ENCODE measurements at places on chromosomes 13 and 19.
A peak's percentile ranks its signal among the peaks of the same experiment; 100 is the strongest.

- DNase-seq, result no peak
Measured at GRCh38 chr13:99412856-99413255, 88.4 kb upstream of the TM9SF2 start.

DNA sequence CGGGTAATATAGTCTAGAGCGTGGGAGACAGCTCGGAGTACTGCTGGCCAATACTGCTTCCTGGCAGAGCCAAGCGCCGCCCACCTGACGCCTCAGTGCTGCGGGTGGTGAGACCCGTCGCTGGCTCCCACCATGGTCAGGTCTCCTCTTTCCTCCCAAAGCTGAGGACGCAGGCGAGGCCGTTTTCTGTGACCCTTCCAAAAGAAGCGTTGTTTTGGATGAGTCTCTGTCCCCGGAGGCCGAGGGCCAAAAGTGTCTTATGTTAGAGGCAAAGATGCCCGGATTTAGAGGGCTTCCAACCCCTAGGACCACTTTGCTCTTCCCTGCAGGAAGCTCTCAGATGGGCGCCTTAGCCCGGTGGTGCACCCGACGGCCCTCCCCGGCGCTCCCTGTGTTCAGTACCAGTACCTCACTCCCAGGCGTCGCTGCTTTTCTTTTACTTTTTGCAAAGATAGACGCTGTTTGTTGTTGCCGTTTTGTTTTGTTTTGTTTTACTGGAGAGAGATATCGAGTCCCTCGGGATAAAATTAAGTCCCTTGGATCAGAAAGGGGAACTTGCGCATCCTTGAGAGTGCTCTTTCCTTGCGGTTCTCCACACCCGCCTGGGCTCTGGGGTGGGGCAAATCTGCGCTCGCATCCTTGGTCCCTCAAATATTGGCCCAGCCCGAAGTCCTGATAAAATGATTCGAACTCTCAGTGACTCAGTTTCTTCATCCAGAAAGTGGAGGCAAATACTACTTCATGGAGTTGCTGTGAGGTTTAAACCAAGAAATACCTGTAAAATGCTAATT, 7.0 kb downstream of the PDX1 start:
- DNase-seq, result no peak

DNA sequence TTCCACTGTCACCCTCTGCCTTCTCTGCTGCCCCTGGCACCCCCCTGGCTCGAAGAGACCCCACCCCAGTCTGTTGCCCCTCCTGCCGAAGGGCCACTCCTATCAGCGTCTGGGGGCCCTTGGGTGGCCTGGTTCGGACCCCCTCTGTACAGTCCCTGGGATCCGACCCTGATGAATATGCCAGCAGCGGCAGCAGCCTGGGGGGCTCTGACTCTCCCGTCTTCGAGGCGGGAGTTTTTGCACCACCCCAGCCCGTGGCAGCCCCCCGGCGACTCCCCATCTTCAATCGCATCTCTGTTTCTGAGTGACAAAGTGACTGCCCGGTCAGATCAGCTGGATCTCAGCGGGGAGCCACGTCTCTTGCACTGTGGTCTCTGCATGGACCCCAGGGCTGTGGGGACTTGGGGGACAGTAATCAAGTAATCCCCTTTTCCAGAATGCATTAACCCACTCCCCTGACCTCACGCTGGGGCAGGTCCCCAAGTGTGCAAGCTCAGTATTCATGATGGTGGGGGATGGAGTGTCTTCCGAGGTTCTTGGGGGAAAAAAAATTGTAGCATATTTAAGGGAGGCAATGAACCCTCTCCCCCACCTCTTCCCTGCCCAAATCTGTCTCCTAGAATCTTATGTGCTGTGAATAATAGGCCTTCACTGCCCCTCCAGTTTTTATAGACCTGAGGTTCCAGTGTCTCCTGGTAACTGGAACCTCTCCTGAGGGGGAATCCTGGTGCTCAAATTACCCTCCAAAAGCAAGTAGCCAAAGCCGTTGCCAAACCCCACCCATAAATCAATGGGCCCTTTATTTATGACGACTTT, 2.0 kb downstream of the ZFP36 start:
- DNase-seq, result no peak

DNA sequence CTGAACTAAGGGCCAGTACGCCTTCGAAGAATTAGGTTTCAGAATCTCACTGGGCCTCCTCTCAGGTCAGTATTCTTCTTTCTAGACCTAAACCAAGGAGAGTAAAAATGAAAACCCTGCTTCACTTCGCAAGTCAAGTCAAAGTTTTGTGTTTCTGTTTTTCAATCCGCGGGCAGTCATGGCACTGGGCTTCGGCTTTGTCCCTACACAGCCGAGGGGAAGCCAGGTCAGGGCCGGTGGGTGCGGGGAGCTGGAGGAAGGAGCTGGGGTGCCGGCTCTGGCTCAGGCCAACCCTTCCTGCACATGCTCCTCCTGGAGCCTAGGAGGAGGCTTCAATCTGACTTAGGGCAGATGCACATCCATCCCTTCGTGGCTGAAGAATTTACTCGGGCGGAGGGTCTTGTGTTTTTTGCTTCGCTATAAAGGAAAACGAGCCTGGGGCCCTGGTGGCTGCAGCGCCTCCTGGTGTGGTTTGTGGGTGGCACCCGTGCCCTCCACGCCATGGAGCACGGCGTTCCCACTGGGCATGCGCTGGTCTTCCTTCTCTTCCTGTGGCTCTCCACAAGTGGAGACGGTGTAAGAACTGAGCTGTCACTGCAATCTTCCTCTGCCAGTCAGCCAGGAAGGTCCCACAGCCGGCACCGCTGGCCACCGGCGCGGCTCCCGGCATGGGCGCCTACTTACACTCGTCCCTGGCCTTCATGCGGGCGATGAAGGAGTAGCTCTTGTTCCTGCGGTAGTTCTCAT, 22.5 kb downstream of the C19orf44 start:
- no peak for DNase-seq

DNA sequence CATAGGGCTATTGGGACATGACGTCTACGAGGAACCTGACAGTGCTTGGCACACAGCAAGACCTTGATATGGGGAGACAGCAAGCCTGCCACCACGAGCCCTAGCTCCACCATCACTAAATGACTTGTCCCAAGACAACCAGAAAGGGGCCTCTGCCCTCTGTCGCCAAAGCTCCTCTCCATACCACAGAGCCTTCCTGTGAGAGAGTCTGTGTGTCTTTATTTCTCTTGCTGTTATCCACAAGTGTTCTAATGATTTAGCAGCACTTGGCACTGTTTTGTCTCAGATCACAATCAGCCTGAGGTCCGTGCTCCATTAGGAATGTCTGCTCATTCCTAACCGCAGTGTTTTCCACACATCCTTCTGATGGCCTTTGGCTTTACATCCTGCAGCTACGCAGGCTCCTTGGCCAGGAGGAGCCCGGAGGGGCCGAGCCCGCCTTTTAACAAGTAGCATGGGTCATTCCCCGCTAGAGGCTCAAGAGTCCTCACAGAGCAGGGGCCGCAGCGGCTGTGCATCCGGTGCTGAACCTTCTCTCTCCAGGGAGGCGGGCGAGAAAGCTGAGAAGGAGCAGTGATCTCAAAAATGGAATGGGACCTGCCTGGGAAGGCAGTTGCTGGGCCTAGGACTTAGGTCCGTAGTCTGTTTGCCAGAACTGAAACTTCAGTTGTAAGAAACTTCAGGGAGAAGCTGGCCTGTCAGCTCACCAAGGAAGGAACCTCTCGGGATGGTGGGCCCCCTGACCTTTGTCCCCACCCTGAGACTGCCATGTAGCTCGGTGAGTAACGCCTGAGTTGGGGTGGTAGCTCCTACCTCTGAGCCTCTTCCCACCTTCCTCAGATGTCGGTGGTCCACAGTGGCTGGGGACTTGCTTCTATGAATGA, 61.1 kb upstream of the HMGB1 start:
- DNase-seq, result no peak

DNA sequence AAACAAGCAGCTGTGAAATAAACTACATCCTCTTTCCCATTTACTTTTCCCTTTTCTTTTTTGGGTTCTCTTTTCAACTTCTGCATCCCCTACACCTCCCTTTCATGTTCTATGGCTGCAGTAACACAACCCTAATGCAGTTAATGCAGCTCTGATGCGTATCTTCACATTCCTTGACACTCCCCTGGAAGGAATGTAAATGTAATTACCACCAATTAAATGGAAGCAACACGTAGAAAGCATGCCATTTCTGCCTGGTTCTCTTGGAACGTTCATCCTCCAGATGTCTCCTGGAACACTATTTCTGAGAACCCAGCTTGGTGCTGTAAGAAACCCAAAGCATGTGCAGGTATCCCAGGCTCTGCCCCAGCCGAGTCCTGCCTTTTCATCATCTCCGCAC, 166.8 kb upstream of the FREM2 start:
- DNase-seq, result no peak

DNA sequence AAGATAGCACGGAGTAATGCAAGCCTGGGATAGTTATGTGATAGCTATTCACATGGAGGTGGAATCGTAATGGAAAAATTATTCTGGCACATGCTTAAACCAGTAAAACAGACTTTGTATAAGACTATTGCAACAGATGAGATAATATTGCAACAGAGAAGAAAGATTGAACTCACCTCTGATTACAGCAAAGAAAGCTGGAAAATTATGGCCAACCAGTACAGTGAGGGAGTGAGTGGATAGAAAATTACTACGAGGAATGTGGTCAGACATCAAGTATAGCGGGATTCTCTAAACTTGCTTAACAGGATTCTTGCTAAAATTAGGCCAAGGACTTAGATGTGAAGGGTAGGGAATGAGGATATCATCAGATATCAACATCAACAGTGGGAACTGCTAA, 397.6 kb upstream of the KLHL1 start:
- no peak for DNase-seq

DNA sequence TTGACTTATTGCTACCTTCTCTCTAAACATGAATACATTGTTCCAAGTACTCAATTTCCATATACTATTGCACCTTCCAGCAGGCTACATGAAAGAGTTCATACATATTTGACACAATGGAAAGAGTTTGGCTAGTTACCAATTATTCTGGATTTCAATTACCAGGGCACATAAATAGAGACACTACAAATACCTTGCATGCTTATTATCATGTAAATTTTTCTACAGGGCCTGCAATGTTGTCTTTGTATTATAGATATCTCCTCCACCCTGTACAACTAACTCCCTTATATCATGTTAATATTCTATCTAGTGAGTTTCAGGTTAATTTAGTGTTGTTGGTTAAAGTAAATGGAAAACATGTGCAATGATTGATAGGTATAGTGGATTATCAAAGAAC, 540.7 kb upstream of the SLITRK5 start:
- DNase-seq, result no peak

DNA sequence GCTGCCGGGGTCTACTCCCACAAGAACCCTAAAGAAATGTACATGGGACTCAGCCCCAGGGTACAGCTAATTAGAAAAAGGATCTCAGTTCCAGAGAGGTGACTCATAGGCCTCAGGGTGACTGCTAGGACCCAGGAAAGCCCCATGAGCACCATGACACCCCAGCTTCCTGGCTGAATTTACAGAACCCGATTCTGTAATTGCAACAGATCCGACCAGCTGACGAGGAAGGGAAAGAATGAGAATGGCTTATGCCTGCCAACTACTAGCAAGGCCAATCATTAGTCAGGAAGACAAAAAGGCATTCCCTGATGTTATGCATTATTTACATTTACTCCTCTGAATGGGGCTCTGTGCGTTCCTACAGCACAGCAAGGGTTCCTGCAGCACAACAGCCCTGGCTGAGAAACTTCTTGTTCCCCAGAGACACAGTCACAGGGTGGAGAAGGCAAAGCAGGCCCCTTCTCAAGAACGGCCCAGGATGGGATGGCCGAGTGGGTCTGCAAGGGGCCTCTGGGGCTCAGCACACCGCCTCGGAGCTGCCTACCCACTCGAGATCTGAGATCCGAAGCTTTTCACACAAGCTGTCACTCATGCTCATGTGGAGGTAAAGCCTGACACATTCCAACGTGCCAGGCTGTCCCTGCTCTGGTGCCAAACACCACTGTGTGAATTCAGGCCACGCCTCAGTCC, 27.2 kb downstream of the PBX4 start:
- DNase-seq, result peak; percentile 48

- no peak for DNase-seq
Measured at GRCh38 chr19:31938675-31939074, 406.7 kb upstream of the ZNF507 start.

GRCh38 chr19:15014579-15014978, 34.7 kb upstream of the CASP14 start:
- DNase-seq, result no peak

GRCh38 chr13:61463024-61463423, 47.4 kb upstream of the PCDH20 start:
- no peak for DNase-seq

- no peak for DNase-seq
Measured at GRCh38 chr13:98041081-98041820, 87.8 kb downstream of the IPO5 start.

GRCh38 chr13:19817106-19817505, 34.4 kb upstream of the PSPC1 start:
- DNase-seq, result no peak

- DNase-seq, result peak; percentile 21
Measured at GRCh38 chr13:95644601-95645052, at the start of gene DZIP1. Gene DZIP1 (minus strand): TSS chr13:95644706. CDS start chr13:95642029, 2,677 bp downstream.

GRCh38 chr13:43300865-43301264, 277.5 kb downstream of the DNAJC15 start:
- no peak for DNase-seq

DNA sequence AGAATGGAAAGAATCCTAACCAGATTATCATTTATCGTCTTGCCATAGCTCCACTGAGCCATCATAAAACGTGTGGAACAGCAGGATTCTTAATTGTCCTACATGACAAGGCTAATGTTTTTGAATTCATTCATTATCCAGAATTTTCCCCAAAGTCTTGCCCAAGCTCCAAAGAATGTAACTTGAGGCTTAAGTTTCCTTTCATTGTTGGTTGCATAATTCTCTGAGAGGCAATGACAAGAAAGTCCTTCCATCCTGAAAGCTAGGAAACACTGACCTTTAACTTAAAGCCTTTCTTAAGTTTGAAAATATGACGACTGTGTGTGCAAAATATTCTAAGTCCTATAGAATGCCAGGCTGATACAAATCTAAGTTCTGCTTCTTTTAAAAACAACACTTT, 546.1 kb downstream of the SUCLA2 start:
- no peak for DNase-seq

- no peak for DNase-seq
Measured at GRCh38 chr13:111663505-111663904, 343.1 kb downstream of the TEX29 start.

- no peak for DNase-seq
Measured at GRCh38 chr19:39759457-39760184, 19.0 kb upstream of the LEUTX start.

- DNase-seq, result no peak
Measured at GRCh38 chr13:81610644-81611043, 1269.7 kb upstream of the SPRY2 start.

GRCh38 chr19:23415561-23416191, 20.4 kb upstream of the ZNF91 start:
- no peak for DNase-seq

DNA sequence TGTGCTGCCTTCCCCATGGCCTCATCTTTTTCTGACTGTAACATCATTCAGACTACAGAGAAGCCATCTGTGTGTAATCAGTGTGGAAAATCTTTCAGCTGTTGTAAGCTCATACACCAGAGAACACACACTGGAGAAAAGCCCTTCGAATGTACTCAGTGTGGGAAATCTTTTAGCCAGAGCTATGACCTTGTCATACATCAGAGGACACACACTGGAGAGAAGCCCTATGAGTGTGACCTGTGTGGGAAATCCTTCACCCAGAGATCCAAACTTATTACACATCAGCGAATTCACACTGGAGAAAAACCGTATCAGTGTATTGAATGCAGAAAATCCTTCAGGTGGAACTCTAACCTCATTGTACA, 17.2 kb upstream of the ZNF8 start:
- DNase-seq, result no peak

Data from stimulated activated CD4-positive, alpha-beta T cell treated with anti-CD3 and anti-CD28 coated beads, TNF-alpha, amount 100 ng/mL, for 48 hours (primary cell).